ENCODE measurements at places on chromosomes 11 and 22. TPM values are rescaled to one million over a fixed set of nuclear protein-coding genes. Genes with fewer than 3 reads are reported as not detected.

The PRODH gene
- total RNA-seq = 1.4 TPM

The AMPD3 gene
- 2.3 TPM for total RNA-seq

DNA sequence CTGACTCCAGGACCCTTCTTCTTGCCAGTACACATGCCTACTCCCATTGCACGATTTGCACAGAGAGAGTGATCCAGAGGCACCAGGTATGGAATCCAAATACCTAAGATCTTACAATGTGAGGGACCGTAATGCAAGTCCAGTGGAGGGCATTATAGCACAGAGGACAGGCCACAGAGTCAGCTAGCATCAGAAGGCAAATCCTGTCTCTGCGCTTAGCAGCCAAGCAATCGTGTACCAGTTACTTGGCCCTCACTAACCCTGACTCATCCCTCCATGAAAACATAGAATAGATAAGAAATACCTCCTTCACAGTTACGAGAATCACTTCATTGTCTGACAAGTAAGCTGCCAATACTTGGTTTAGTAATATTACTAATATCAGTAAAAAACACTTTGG is 69.7 kb upstream of the SLC6A5 start:
- no peak overlapping the region for H3K27ac ChIP-seq
- H3K4me3 ChIP-seq = no peak overlapping the region
- H3K4me1 ChIP-seq = no peaks in the 10 kb centered on the region
- H3K27me3 ChIP-seq = no peaks in the 10 kb centered on the region
- H3K36me3 ChIP-seq = no peaks in the 10 kb centered on the region

GRCh38 chr22:37229805-37230672 is 14.0 kb downstream of the RAC2 start:
- no peak overlapping the region for H3K4me3 ChIP-seq
- no peaks in the 10 kb centered on the region for H3K36me3 ChIP-seq
- no peaks in the 10 kb centered on the region for H3K4me1 ChIP-seq
- no peaks in the 10 kb centered on the region for H3K27me3 ChIP-seq
- no peak overlapping the region for H3K27ac ChIP-seq
- DNase-seq = peak; percentile 40

- no peak overlapping the region for H3K4me3 ChIP-seq
- no peaks in the 10 kb centered on the region for H3K36me3 ChIP-seq
- no peak overlapping the region for H3K27ac ChIP-seq
- no peak for DNase-seq
Measured at GRCh38 chr11:77401486-77402217, 72.2 kb downstream of the PAK1 start.

DNA sequence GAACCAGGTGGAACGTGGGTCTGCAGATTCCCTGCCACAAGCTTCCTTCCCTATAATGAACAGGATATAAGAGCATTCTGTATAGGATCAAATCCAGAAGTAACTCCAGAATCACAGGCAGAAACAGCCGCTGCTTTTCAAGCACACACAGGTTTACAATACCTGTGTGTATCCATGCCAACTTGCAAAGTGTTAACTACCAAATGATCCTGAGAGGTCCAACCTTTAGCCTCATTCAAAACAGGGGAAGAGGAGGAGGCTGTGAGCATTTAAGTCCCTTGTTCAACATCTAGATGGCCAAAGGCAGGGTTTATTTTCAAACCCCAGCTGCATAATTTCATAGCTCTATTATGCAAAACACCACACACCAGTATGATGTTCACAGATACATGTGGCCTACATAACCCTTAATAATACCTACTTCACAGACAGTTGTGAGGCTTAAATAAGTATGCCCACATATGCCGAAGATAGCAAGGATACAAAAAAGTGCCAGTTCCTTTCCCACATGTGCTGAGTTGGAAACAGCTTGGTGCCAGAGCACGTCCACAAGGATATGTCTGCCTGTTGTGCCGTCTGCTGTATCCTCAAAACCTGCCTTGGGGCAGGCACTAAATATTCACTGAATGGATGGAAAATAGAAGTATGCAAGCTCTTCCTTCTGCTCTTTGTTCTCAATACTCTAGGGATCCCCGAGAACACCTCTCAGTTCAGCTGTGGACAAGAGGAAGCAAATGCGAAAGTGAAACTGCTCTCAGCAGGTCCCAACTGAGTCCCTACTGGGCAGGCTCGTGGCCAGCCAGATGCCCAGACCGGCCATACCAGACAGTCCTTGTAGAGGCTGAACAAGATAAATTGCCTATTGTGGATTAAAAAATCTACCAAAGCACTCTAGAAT is 66.8 kb downstream of the LARGE1 start:
- peak overlapping the region; percentile 51 for H3K27ac ChIP-seq
- H3K27me3 ChIP-seq = no peaks in the 10 kb centered on the region
- H3K4me3 ChIP-seq = peak overlapping the region; percentile 57
- DNase-seq = peak; percentile 78

Data from ascending aorta (tissue), 2 donors.